ENCODE measurements at places on chromosomes 12 and 14. TPM values are rescaled to one million over a fixed set of nuclear protein-coding genes. Genes with fewer than 3 reads are reported as not detected.

GRCh38 chr14:52918486-52918885 lies 32.4 kb downstream of the FERMT2 start:
- no peaks in the 10 kb centered on the region for H3K27me3 ChIP-seq
- H3K4me3 ChIP-seq, result no peak overlapping the region
- DNase-seq, result peak; percentile 48
- H3K27ac ChIP-seq, result peak overlapping the region; percentile 68
- H3K36me3 ChIP-seq, result peaks cover 31% of the 10 kb centered on the region

- H3K27me3 ChIP-seq, result peaks cover 4% of the 10 kb centered on the region
- no peaks in the 10 kb centered on the region for H3K36me3 ChIP-seq
- H3K27ac ChIP-seq, result no peak overlapping the region
- no peak overlapping the region for H3K4me3 ChIP-seq
These were observed 42.3 kb upstream of the EVL start for GRCh38 chr14:100022772-100023451.

DNA sequence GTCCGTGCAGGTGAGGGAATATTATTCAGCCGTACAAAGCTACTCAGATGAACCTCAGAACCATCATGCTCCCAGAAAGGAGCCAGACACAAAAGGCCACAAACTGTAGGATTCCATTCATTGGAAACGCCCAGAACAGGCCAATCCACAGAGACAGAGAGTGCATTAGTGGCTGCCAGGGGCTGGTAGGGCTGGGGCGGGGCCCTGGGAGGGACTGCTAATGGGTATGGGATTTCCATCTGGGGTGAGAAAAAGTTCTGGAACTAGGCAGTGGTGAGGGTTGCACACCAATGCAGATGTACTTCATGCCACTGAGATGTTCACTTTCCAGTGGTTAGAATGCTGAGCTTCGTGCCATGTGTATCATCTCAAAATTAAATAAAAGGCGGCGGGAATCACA lies 101.1 kb downstream of the RFLNA start:
- peaks cover 60% of the 10 kb centered on the region for H3K4me1 ChIP-seq
- peak overlapping the region; percentile 62 for H3K27ac ChIP-seq
- peaks cover 21% of the 10 kb centered on the region for H3K36me3 ChIP-seq
- no peak for DNase-seq
- no peak overlapping the region for H3K4me3 ChIP-seq

DNA sequence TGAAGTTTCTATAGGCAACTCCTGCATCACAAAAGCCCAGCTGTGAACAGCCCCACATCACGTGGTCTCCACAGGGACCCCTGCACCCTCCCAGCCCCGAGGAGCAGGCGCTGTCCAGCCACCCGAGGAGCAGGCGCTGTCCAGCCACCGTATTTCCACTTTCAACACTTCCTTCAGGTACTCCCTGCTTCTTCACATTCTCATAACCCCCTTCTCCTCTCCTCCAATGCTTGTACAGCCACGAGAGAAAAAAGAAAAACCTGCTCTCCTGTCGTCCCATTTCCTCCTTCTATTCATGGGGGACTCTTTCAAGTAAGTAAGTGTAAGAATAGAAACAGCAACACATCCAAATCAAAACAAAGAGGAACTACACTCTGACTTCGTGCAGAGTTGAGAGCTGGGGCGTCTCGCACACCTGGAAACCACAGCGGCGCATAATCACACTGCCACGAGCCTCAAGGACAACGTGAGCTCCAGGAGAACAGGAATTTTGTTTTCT lies 11.9 kb downstream of the CDC42BPB start:
- peaks cover 29% of the 10 kb centered on the region for H3K36me3 ChIP-seq
- no peaks in the 10 kb centered on the region for H3K27me3 ChIP-seq
- peaks cover 17% of the 10 kb centered on the region for H3K4me1 ChIP-seq
- H3K27ac ChIP-seq, result no peak overlapping the region
- DNase-seq, result no peak
- no peak overlapping the region for H3K4me3 ChIP-seq

GRCh38 chr14:51176839-51177238 lies 63.2 kb upstream of the TMX1 start:
- no peaks in the 10 kb centered on the region for H3K36me3 ChIP-seq
- H3K27me3 ChIP-seq, result peaks cover 26% of the 10 kb centered on the region
- H3K4me1 ChIP-seq, result peaks cover 1% of the 10 kb centered on the region
- no peak for DNase-seq
- no peak overlapping the region for H3K27ac ChIP-seq

The C12orf56 gene
- not detected for total RNA-seq

GRCh38 chr12:109999649-109999971 lies 380 bp downstream of the ANKRD13A start:
- H3K36me3 ChIP-seq, result peaks cover 34% of the 10 kb centered on the region
- H3K27ac ChIP-seq, result peak overlapping the region; percentile 95
- no peak for DNase-seq
- peak overlapping the region; percentile 100 for H3K4me3 ChIP-seq

DNA sequence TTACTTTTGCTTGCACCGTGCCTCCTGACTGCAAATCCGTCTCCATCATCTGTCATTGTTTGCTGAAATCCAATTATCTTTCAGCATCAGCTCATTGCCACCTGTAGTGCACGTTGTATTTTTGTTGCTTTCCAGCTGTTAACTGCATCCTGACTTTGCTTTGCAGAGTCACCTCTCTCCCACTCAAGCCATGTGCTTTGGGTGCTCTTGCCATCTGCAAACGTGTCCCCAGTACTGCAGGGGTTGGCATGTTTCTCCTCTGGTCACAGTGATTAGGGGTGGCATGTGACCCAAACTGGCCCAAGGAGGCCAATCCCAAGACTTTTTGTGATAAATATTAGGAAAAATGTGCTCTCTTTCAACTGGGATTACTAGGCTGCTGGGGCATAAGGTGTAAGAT lies 10.5 kb upstream of the TMED2 start:
- peaks cover 21% of the 10 kb centered on the region for H3K4me1 ChIP-seq
- peaks cover 10% of the 10 kb centered on the region for H3K36me3 ChIP-seq
- H3K27ac ChIP-seq, result no peak overlapping the region
- H3K4me3 ChIP-seq, result no peak overlapping the region
- H3K27me3 ChIP-seq, result peaks cover 2% of the 10 kb centered on the region

- H3K27ac ChIP-seq, result no peak overlapping the region
- H3K36me3 ChIP-seq, result peaks cover 8% of the 10 kb centered on the region
- H3K4me1 ChIP-seq, result peaks cover 12% of the 10 kb centered on the region
- no peak overlapping the region for H3K4me3 ChIP-seq
- H3K27me3 ChIP-seq, result peaks cover 10% of the 10 kb centered on the region
These were observed 45.6 kb downstream of the CALM1 start for GRCh38 chr14:90442388-90442787.

The GLI1 gene
- 4.5 TPM for total RNA-seq

- DNase-seq, result no peak
- H3K27ac ChIP-seq, result no peak overlapping the region
- H3K4me3 ChIP-seq, result no peak overlapping the region
- no peaks in the 10 kb centered on the region for H3K4me1 ChIP-seq
- 0 out of 2 replicates have a peak, but pooled peaks cover 3% of the 10 kb centered on the region for H3K27me3 ChIP-seq
These were observed 438.2 kb downstream of the BCAT1 start for GRCh38 chr12:24510581-24511125.

GRCh38 chr12:82810568-82810967 lies 123.9 kb downstream of the TMTC2 start:
- H3K27ac ChIP-seq, result no peak overlapping the region
- H3K36me3 ChIP-seq, result no peaks in the 10 kb centered on the region
- DNase-seq, result no peak
- no peak overlapping the region for H3K4me3 ChIP-seq
- no peaks in the 10 kb centered on the region for H3K4me1 ChIP-seq

The REP15 gene
- total RNA-seq, result 3.2 TPM

The CLEC1A gene
- total RNA-seq, result 0.60 TPM

Measured in HFFc6 (cell line).